LNCaP clone FGC (cell line): ENCODE measurements at places on chromosomes 4 and X.

DNA sequence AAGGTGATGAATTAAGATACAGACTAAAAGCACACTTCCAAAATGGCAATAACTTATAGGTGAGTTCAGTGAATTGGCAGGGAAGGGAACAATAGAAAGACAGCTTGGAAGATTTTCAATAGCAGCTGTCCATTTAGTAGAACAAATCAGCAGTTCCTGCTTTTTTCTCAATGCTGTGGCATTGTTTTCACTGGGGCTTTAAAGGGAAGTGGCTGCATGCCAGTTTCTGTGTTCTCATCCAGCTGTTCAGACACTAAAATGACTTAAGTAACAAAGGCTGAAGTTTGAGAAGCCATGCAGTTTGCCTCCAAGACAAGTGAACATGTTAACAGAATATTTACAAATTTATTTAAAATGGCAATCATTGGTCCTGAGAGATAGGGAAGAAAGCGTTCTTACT is 291.9 kb downstream of the FAM47A start:
- DNase-seq, result no peak

DNA sequence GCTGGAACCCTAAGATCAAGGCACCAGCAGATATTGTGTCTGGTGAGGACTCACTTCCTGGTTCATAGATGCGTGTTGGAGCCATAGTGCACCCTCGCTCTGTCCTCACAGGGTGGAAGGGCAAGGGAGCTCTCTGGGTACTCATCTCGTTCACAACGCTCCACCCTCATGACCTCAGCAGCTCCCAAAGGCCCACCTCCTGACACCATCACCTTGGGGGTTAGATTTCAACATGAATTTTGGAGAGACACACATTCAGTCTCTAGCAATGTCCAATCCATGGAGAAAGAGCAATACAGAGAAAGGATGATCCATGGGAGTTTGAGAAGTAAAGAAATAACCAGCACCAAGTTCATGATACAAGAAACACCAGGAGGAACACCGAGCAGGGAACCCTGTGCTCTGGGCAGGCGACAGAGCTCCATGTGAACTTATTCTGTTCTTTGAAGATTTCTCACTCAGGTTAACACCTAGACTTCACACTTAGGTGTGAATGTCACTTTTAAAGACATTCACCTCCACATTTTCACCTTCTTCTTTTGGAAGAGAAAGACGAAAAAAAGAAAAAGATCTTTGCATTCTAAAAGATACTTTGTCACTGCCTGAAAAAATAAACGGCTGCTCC is 171.8 kb upstream of the FAM9B start:
- no peak for DNase-seq

DNA sequence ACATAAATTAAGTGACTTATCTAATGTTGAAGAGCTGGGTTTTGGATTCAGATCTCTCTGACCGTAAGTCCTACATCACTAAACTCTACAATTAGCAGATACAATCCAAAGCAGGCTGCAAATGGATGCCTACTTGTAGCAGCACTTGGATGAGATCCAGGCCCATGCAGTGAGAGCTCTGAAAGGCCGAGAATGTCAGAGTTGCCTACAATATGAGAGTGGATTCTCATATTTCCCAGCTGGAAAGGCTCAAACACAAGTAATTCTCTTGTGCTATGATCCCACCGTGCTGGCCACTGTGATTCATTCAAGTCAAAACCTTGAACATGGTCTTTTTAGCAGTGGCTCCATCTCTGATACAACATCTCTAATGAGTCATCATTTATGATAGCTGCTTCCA is 125.4 kb upstream of the CHRDL1 start:
- no peak for DNase-seq

DNA sequence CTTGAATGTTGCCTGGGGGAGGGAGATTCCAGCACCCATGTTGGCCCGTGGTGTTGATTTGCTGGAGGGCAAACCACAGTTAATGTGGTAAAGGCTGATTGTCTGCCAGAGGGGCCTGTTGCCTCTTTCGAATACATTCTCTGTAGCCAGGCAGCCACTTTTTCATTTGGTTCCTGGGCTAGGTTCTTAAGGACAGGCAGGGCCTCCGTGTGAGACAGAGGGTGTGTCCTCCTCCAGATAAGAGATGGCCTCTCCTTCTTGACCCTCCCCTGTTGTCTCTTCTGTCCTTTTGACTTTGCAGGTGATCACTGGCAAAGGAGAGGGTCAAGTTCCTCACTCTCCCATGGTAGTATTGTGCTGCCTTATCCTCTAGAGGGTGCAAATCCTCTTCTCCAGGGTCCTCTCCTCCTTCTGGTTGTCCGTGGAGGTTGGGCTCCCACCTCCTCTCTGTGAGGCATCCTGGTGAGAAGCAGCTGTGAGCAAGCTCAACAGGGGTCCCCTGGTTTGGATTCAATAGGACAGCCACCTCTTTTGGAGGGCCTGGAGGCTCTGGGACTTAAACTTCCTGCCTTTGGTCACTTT is 44.9 kb downstream of the ZNF182 start:
- no peak for DNase-seq

- no peak for DNase-seq
Observed at GRCh38 chrX:106899276-106899675, 3.9 kb downstream of the RIPPLY1 start.

DNA sequence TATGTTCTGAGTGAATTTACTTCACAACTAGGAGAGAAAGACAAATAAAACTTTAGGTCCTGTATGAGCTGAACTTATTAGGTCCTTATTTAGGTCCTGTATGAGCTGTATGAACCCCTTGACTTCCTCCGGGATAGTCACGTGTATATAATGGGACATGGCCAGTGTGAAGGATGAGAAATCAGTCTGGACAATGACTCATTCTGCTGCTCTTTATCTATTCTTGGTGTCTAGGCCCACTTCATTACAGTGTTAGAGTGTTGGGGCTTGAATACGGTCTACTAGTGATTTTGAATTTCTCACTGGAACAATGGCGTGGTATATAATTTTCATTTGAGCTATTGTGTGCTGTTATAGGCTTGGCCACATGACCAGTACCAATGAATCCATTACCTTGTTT is 21.9 kb downstream of the STK26 start:
- DNase-seq, result no peak

DNA sequence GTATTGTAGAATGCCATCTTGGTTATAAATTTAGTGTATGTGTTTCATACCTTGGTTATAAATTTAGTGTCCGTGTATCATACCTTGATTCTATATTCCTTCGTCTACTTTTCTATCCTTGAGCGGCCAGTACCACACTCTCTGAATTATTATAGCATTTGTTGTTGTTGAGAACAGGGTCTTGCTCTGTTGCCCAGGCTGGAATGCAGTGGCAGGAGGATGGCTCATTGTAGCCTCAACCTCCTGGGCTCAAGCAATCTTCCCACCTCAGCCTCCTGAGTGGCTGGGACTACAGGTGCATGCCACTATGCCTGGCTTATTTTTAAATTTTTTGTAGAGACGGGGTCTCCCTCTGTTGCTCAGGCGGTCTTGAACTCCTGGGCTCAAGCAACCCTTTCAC is 50.1 kb downstream of the FAM193A start:
- no peak for DNase-seq
